ENCODE measurements at places on chromosomes 6 and 20. TPM values are rescaled to one million over a fixed set of nuclear protein-coding genes. Genes with fewer than 3 reads are reported as not detected.
A peak's percentile ranks its signal among the peaks of the same experiment; 100 is the strongest.

DNA sequence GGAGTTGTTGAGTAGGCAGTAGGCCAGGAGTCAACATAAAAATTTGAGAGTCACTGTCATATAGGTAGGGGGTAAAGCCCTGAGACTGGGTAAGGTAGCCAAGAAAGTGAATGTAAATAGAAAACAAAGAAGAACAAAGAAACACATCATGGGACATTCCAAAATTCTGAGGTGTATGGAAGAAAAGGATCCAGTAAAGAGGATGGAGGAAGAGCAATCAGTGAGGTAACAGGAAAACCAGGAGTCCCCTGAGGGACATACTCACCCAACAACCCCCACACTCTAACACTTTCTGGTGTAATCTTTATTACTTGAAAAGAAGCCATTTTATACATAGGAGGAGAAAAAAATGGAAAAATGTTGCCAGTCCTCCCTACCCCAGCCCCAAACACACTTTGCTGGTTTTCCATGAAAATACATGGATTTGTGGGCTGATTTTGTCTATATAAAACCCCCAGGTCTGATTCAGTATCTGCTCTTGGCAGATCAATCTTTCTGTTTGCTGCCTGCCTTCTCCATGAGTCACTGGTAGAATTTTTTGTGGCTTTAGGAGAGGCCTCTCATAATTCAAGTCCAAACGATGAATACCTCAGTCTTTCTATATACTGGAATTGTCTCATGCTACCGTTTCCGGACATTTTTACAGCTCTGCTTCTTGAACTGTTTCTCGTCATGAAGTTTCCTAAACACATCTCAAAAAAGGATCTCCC lies 271.4 kb upstream of the MAN1A1 start:
- H3K27me3 ChIP-seq: no peaks in the 10 kb centered on the region
- DNase-seq: no peak
- no peak overlapping the region for H3K27ac ChIP-seq
- H3K4me1 ChIP-seq: no peaks in the 10 kb centered on the region
- no peak overlapping the region for H3K4me3 ChIP-seq

The EEF1A2 gene
- 330 TPM for total RNA-seq

DNA sequence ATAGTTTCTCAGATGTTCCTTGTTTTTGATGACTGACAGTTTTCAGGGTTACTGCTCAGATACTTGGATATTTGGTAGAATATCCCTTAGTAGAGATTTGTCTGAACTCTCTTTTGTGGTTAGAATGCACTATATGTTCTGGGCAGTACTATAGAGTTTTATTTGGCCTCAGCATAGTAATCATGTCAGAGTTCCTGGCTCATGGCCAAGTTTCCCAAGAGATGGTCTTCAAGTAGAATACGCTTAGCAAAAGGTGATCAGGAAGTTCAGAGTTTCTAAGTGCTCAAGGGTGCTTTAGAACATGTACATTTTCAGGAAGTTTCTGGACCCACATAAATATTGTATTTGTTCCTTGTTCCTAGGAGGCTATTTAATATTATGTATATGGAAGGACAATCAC lies 1209.7 kb upstream of the GJE1 start:
- H3K27ac ChIP-seq: no peak overlapping the region
- no peaks in the 10 kb centered on the region for H3K4me1 ChIP-seq
- no peaks in the 10 kb centered on the region for H3K27me3 ChIP-seq
- no peaks in the 10 kb centered on the region for H3K36me3 ChIP-seq
- DNase-seq: peak; percentile 22
- no peak overlapping the region for H3K4me3 ChIP-seq

GRCh38 chr6:1088492-1089001 lies 223.4 kb upstream of the FOXQ1 start:
- H3K36me3 ChIP-seq: no peaks in the 10 kb centered on the region
- H3K27ac ChIP-seq: no peak overlapping the region

The CST8 gene
- total RNA-seq: not detected

DNA sequence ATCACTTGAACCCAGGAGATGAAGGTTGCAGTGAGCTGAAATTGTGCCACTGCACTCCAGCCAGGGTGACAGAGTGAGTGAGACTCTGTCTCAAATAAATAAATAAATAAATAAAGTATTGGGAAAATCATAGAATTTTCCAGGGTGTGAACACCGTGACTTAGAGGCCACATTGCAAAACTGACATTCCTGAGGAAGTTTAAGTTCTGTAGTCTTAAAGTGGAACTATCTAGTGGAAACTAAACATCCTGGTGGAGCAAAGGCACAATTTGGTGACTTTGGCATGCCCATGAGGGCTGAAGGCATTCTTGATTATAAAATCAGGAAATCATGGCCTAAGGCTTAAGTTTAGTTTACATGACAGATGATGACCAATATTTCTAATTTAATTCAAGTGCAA lies 32.7 kb upstream of the MCM3 start:
- H3K4me3 ChIP-seq: no peak overlapping the region
- H3K27me3 ChIP-seq: no peaks in the 10 kb centered on the region
- DNase-seq: no peak
- no peak overlapping the region for H3K27ac ChIP-seq
- H3K4me1 ChIP-seq: no peaks in the 10 kb centered on the region
- H3K36me3 ChIP-seq: no peaks in the 10 kb centered on the region

- H3K27me3 ChIP-seq: peaks cover 2% of the 10 kb centered on the region
- DNase-seq: no peak
- peaks cover 19% of the 10 kb centered on the region for H3K4me1 ChIP-seq
Observed at GRCh38 chr6:167094820-167095637, 27.9 kb upstream of the CCR6 start.

DNA sequence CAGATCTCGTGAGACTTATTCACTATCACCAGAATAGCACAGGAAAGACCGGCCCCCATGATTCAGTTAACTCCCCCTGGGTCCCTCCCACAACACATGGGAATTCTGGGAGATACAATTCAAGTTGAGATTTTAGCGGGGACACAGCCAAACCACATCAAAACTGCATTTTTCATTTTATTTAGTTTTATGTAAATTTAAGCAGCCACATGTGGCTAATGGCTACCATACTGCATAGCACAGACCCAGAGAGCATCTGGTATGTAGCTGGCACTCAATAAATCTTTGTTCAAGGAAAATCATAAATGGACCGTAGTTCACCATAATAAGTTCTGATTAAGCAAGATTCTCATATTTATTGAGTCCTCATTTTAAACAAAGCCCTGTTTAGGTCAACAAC lies 15.3 kb downstream of the GFOD1 start:
- no peak overlapping the region for H3K27ac ChIP-seq
- H3K4me1 ChIP-seq: no peaks in the 10 kb centered on the region
- H3K27me3 ChIP-seq: no peaks in the 10 kb centered on the region
- DNase-seq: no peak
